NCI-H1417 treated with DMSO at 0.1 percent for 48 hours (cell line): ENCODE measurements at places on chromosomes 5 and 9.

GRCh38 chr9:29976981-29977380, 2403.7 kb upstream of the C9orf72 start:
- no peak for DNase-seq

DNA sequence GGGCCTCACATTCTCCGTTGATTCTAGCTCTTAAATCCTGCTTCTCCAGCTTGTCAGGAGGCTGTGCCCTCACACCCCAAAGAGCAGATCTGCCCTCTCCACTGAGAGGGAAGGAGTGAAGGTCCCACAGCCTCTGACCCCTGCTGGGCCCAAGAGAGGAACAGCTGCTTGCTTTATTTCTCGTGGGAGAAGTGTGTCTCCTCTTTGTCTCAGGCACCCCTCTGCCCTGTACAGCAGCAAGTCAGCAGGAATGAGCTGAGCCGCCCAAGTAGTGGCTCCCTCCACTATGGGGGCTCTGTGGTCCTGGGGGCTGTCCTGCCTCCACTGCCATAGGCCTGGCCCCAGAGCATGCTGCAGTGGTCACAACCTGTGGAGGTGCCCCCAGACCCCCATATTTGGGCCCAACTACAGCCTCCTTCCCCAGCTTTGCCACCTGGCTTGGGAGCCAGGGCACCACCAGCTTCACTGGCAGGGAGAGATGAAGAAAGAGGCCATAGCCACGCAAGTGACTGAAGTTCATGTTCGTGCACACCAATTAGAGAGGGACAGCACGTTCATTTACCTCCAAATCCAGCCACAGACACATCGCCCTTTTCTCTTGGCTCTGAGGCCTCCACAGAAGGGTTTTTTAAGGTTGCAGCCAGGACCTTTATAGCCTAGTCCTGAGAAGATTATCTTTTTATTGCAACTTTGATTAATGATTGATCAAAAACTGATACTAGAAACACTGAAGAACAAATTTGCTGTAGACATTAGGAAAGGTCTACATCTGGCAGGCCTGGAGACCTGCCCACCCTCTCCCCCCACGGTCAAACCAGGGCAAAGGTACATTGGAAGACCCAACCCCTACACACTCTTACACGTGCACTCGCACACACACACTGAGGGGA, 27.5 kb downstream of the IRF1 start:
- no peak for DNase-seq

DNA sequence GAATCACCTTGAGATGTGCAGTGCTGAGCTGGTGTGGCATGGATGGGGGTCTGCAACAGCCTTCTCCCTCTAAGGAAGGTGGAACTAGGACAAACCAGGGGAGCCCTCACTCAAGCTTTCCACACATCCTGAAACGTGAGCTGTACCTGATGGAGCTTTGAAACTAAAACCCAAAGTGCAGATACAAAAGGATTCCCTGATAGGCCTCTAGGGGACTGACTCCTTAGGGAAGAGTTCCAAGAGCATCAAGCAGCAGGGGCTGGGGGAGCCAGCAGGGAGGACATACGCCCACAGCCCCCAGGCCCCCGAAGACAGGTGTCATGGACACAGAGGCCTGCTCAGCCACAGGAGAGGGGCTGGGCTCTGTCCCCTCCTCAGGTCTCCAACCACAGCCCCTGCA, 17.7 kb downstream of the ARHGEF37 start:
- DNase-seq = no peak

- no peak for DNase-seq
Observed at GRCh38 chr5:40071870-40072269, 607.8 kb upstream of the PTGER4 start.

GRCh38 chr5:57259704-57260103, 85.8 kb downstream of the GPBP1 start:
- DNase-seq = no peak

- no peak for DNase-seq
Observed at GRCh38 chr5:6660688-6661087, 27.4 kb downstream of the SRD5A1 start.
